ENCODE measurements at places on chromosomes 11 and 22.
A peak's percentile ranks its signal among the peaks of the same experiment; 100 is the strongest.

- no peak overlapping the region for H3K27ac ChIP-seq
- no peak overlapping the region for H3K4me3 ChIP-seq
- H3K36me3 ChIP-seq: no peaks in the 10 kb centered on the region
- DNase-seq: no peak
- peaks cover 12% of the 10 kb centered on the region for H3K4me1 ChIP-seq
Measured at GRCh38 chr11:114136686-114137640, 77.5 kb downstream of the ZBTB16 start.

DNA sequence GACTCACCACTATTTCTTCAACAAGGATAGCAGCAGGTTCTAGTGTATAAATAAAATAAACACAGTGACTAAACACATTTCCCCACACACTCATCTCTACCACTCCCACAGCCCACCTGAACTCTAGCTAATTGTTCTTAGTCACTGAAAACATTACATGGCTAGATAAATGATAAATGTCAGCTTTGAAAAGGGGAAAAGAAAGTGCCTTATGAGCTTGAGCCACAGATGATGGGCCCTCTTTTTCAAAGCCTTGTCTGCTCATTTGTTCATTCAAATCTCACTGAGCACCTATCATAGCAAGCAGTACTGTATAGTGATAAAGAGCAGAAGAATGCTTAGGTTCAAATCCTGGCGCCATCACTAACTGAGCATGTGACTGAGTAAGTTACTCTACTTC lies 58.3 kb downstream of the SIK3 start:
- peaks cover 16% of the 10 kb centered on the region for H3K4me1 ChIP-seq
- H3K36me3 ChIP-seq: no peaks in the 10 kb centered on the region
- H3K4me3 ChIP-seq: no peak overlapping the region
- no peak for DNase-seq
- no peaks in the 10 kb centered on the region for H3K27me3 ChIP-seq
- no peak overlapping the region for H3K27ac ChIP-seq

GRCh38 chr11:2272228-2272945 lies 2.0 kb upstream of the ASCL2 start:
- peaks cover 9% of the 10 kb centered on the region for H3K4me1 ChIP-seq
- no peak overlapping the region for H3K4me3 ChIP-seq
- no peak overlapping the region for H3K27ac ChIP-seq
- no peaks in the 10 kb centered on the region for H3K36me3 ChIP-seq
- peak; percentile 9 for DNase-seq

DNA sequence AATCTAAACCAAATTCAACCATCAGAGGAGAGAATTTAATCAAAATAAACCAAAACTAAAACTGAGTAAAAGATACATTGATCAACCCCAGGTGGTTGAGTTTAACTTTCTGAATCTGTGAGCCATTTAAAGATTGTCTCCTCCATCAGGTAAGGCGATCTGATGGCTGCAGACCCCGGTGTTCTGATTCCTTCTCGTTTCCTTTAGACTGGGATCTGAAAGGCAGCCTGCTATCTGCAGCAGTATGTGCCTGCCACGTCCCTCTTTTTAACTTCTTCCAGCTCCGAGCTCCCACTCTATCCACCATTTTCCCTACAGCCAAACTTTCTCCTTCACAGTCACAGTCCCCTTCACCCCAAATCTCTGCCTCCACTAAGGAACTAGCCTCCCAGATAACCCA lies 66.1 kb upstream of the ARHGAP32 start:
- no peak overlapping the region for H3K4me3 ChIP-seq
- no peak overlapping the region for H3K27ac ChIP-seq
- no peaks in the 10 kb centered on the region for H3K36me3 ChIP-seq
- H3K4me1 ChIP-seq: peaks cover 7% of the 10 kb centered on the region
- no peaks in the 10 kb centered on the region for H3K27me3 ChIP-seq

GRCh38 chr11:106131998-106132397 lies 54.5 kb downstream of the AASDHPPT start:
- no peaks in the 10 kb centered on the region for H3K36me3 ChIP-seq
- peaks cover 2% of the 10 kb centered on the region for H3K4me1 ChIP-seq
- no peak for DNase-seq
- H3K27me3 ChIP-seq: no peaks in the 10 kb centered on the region

- no peak overlapping the region for H3K4me3 ChIP-seq
- no peak for DNase-seq
- no peaks in the 10 kb centered on the region for H3K4me1 ChIP-seq
- H3K36me3 ChIP-seq: no peaks in the 10 kb centered on the region
- H3K27ac ChIP-seq: no peak overlapping the region
- H3K27me3 ChIP-seq: no peaks in the 10 kb centered on the region
Measured at GRCh38 chr11:26070714-26071380, 261.1 kb upstream of the ANO3 start.

- DNase-seq: no peak
- no peaks in the 10 kb centered on the region for H3K27me3 ChIP-seq
- no peaks in the 10 kb centered on the region for H3K36me3 ChIP-seq
- H3K4me3 ChIP-seq: no peak overlapping the region
- no peak overlapping the region for H3K27ac ChIP-seq
Measured at GRCh38 chr11:47326198-47326597, 26.3 kb downstream of the MYBPC3 start.

DNA sequence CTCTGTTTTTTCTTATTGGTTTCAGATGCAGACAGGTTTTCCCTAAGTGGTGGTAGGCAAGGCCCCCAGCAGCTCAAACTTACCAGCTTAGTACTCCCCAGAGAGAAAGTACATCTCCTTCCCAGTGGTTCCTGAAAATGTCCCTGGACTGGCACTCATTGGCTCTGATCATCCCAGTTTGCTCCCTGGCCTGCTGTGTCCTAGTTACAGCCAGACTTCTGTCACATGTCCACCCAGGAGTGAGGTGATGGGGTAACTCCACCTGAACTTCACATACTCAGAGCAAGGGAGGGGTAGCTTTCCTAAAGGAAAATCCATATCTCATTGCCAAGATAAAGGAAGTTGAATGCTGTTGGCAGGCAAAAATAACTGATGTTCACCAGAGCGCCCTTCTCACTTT lies 237.0 kb upstream of the MPPED2 start:
- no peaks in the 10 kb centered on the region for H3K4me1 ChIP-seq
- no peak overlapping the region for H3K27ac ChIP-seq
- H3K27me3 ChIP-seq: no peaks in the 10 kb centered on the region
- H3K36me3 ChIP-seq: no peaks in the 10 kb centered on the region
- DNase-seq: no peak

DNA sequence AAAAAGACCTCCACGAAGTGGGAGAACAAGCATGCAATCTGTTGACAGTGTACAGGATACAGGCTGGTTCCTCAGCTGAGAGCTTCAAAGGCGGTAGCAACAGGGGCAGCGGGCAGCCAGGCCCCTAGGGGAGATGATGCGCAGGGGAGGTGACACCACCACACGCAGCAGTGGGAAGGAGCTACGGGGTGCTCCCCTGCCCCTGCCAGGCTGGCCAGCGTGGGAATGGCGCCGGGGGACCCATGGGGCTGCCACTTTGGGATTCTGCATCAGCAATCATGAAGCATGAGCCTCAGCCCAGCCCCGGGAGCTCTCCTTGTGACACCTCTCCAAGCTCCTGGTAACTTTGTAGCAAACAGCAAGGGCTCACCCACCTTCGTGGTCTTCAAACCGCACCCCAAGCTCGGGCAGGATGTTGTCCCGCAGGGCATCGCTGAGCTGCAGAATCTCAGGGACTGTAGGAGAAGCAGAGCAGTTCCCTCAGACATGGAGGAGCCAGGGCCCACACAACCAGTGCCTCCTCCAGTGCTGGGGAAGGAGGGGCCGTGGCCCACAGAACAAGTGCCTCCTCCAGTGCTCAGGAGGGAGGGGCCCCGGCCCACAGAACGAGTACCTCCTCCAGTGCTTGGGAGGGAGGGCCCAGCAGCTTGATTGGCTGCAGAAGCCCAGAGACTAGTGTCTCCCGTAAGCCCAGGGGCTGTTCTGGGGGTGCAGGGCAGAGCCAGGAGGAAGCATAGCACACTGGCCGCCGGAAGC lies 14.6 kb upstream of the NAP1L4 start:
- no peaks in the 10 kb centered on the region for H3K27me3 ChIP-seq
- no peak overlapping the region for H3K27ac ChIP-seq
- no peaks in the 10 kb centered on the region for H3K36me3 ChIP-seq
- H3K4me3 ChIP-seq: no peak overlapping the region
- H3K4me1 ChIP-seq: no peaks in the 10 kb centered on the region

DNA sequence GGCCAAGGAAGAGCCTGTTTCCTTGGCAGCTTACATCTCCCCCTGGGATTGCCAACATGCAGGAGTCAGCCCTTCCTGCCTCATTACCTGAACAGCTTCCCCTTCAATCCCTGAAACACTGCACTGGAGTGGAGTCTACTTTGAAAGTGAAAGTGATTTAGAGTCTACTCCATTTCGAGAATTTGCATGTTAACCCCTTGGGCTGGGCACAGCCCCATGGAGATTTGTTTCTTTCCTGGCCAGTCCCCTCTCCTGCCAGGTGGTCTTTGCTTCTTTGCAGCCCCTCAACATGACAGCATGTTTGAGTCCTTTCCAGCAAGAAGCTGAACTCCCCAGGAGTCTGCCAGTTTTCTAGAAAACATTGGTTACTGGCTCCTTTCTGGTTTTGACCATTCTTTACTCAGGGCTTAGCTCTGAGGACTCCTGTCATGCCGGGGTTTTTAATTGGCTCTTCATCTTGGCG lies 59.9 kb downstream of the TRAF6 start:
- no peaks in the 10 kb centered on the region for H3K27me3 ChIP-seq
- H3K36me3 ChIP-seq: no peaks in the 10 kb centered on the region
- DNase-seq: no peak
- H3K27ac ChIP-seq: no peak overlapping the region
- H3K4me1 ChIP-seq: peaks cover 29% of the 10 kb centered on the region
- no peak overlapping the region for H3K4me3 ChIP-seq

GRCh38 chr11:113189909-113190667 lies 124.3 kb upstream of the TTC12 start:
- H3K27me3 ChIP-seq: no peaks in the 10 kb centered on the region
- H3K36me3 ChIP-seq: no peaks in the 10 kb centered on the region
- no peak overlapping the region for H3K4me3 ChIP-seq
- no peak for DNase-seq
- no peak overlapping the region for H3K27ac ChIP-seq
- H3K4me1 ChIP-seq: peaks cover 14% of the 10 kb centered on the region

- no peak overlapping the region for H3K4me3 ChIP-seq
- no peak for DNase-seq
- no peaks in the 10 kb centered on the region for H3K4me1 ChIP-seq
- no peaks in the 10 kb centered on the region for H3K27me3 ChIP-seq
- H3K36me3 ChIP-seq: no peaks in the 10 kb centered on the region
Measured at GRCh38 chr11:26105762-26106423, 226.0 kb upstream of the ANO3 start.

DNA sequence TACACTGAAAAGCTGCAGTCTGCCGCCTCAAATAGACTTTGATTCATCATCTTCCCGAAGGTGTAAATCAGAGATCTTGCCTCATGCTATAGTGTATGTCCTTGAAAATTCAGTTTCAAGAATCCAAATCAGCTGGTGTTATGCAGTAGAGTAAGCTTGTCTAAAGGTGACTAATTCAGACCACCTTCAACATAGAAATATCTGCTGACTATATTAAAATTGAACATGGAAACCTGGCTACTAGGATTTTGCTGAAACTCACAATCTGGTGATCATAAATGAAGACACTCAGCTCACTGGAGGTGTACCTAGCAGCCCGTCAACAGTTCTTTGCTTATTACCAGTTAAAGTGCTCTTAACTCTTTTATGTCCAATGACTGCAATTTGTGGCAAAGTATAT lies 266.6 kb downstream of the CADM1 start:
- H3K27me3 ChIP-seq: no peaks in the 10 kb centered on the region
- no peak for DNase-seq
- no peaks in the 10 kb centered on the region for H3K4me1 ChIP-seq
- no peak overlapping the region for H3K27ac ChIP-seq

- no peaks in the 10 kb centered on the region for H3K36me3 ChIP-seq
- no peaks in the 10 kb centered on the region for H3K27me3 ChIP-seq
- no peak overlapping the region for H3K27ac ChIP-seq
Measured at GRCh38 chr11:63459586-63459985, 31.4 kb downstream of the PLAAT5 start.

- no peaks in the 10 kb centered on the region for H3K4me1 ChIP-seq
- no peak for DNase-seq
Measured at GRCh38 chr11:29260939-29261705, 755.7 kb downstream of the KCNA4 start.

DNA sequence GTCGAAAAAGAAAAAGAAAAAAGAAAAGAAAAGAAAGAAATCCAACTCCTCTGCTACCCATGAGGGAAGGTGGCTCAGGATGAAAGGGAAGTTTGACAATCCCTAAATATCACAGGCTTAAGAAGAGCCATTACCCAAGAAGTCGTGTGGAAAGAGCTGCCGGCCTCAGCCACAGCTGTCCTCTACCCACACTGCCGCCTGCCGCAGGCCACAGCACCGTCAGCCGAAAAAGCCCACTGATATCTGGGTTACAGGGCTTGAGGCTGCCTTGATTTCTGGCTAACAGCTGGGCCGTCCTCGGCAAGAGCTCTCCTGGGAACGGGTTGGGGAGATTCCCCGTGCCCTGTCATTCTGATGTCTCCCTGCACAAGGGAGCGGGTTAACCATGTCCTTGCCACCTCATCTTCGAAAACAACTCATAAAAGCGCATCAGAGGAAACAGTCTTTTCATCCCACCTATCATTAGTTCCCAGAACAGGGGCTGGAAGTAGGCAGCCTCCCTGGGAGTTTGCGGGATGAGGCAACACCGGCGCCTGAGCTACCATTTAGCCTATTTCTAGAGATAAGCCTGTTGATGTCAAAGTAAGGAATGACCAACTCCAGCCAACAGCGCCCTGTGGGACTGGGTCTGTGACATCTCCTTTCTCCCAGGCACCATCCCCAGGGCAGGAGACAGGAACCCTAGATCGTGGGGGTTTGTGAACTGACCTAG lies 21.8 kb upstream of the SNX32 start:
- no peak for DNase-seq
- no peak overlapping the region for H3K4me3 ChIP-seq
- no peaks in the 10 kb centered on the region for H3K36me3 ChIP-seq
- H3K4me1 ChIP-seq: no peaks in the 10 kb centered on the region

DNA sequence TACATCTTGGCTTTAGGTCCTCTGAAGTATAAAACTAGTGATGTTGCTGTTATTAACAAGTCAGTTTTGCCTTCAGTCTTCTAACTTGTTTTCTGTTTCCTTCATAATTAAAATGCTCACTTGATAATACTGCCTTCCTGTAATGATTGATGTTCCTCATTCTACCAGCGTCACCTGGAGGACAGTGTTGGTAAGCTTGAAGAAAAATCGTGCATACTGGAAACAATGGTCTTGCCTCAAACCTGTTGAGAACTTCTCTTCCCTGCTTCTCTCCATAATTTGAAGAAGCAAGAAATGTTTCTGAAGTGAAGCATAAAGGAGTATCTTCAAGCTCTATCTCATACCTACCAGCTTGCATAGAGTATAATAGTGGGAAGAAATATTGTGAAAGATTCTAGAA lies 3.0 kb downstream of the YWHAH start:
- no peak for DNase-seq
- no peak overlapping the region for H3K4me3 ChIP-seq
- H3K27me3 ChIP-seq: no peaks in the 10 kb centered on the region

DNA sequence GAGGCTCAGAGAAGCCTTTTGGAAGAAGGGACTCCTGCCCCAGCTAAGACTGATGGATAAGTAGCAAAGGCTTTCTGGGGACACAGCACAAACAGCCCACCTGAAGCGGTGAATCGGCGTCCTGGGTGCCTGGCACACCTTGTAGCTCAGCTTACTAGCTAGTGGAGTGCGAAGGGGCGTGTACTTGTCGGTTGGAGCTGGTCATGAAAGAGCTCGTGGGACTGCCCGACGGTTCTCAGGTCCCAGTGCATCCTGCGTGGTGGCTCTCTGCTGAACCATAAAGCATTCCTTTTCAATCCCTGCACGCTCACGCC lies 690 bp upstream of the UVRAG start:
- DNase-seq: no peak
- no peaks in the 10 kb centered on the region for H3K27me3 ChIP-seq
- H3K36me3 ChIP-seq: no peaks in the 10 kb centered on the region
- H3K27ac ChIP-seq: peak overlapping the region; percentile 42
- H3K4me3 ChIP-seq: peak overlapping the region; percentile 99

All from testis (tissue), 5 donors.